GM23248 (cell line): ENCODE measurements at places on chromosomes 4 and X.

- peak; percentile 64 for DNase-seq
These were observed 691 bp upstream of the USP46 start for GRCh38 chr4:52659722-52660261.

DNA sequence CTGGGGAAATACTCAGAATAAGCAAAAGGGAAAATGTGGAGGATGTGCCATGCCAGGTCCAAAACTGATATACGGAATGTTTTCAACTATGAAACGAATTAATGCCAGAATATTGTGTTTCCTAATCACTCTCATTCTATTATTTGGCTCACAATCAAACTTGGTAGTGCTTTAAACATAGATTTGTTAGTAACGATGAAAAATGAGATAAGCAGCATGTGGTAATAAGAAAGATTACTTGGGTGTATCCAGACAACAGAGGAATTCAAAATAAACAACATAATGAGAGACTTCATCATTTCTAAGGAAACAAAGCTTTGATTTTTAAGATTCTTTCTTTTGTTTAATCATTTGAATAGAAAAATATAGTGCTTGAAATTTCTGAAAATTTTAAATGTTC, 237.3 kb downstream of the TACR3 start:
- peak; percentile 9 for DNase-seq

DNA sequence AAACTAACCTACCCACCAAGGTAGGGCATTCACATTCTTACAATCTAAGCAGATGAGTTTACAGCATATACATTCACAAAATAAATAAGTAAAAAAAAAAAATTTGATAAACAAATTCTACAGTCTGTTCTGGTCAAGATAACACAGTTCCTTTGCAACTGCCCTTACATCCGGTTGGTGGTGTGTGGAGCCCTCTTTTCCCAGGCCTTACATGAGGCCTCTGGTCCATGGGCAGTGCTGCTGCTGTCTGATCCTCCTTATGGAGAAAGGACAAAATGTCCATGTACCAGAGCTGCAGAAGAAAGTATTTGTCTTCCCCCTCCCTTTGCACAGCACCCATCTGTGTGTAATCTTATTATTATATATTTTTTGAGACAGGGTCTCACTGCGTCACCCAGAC, 2.2 kb upstream of the SEPTIN11 start:
- no peak for DNase-seq

DNA sequence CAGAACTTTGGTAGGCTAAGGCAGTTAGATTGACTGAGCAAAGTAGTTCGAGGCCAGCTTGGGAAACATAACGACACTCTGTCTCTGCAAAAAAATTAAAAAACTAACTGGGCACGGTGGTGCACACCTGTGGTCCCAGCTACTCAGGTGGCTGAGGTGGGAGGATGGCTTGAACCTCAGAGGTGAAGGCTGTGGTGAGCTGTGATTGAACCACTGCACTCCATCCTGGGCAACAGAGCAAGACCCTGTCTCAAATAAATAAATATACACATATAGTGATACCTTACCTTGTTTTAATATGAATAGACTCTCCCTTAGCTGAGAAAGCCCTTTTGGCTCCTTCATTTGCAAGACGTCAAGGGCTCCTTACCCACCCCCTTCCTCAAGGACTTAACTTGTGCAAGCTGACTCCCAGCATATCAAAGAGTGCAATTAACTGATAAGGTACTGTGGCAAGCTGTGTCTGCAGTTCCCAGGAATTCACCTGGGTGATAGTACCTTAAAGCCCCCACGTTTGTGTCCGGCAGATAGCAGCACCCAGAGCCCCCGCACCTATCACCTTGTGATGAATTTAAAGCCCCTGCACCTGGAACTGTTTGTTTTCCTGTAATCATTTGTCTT, 655.6 kb upstream of the GALNTL6 start:
- no peak for DNase-seq

GRCh38 chr4:173343832-173344397, 9.8 kb upstream of the HMGB2 start:
- no peak for DNase-seq

DNA sequence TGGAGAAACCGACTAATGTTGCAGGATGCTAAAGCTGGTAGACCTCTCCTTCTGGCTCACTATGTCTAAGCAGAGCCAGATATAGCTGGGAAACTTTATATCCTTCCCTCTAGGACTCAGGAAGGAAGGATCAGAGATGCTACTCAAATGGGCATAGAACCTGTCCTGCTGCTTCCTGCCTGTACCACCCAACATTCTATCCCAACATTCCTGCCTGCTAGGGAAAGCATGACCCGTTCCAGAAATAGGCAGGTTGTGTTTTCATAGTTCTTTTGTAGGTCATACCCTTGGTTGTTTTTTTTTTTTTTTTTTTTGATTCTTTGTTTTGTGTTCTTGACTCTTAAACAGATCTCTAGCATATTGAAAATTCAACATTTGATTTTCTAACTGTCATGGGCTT, 5.3 kb downstream of the NPNT start:
- DNase-seq, result no peak

DNA sequence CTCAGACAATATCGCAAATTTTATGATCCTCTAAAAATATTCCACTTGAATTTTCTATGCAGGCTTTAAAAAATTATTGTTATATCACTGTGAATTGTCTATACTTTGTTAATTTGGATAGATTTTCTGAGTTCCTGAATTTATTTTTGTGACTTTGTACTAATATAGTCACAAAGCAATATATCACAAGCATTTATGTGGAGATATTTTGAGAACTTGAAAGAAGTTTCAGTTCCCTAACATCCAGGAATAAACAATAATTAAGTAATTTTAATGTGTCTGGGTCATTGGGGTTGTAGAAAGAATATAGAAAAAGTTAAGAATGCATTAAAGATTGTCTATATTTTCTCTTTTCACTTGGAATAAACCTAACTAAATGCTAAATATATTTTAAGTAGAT, 32.0 kb downstream of the CXCL8 start:
- no peak for DNase-seq

- DNase-seq, result no peak
These were observed 32.3 kb downstream of the MCUB start for GRCh38 chr4:109592367-109592766.

DNA sequence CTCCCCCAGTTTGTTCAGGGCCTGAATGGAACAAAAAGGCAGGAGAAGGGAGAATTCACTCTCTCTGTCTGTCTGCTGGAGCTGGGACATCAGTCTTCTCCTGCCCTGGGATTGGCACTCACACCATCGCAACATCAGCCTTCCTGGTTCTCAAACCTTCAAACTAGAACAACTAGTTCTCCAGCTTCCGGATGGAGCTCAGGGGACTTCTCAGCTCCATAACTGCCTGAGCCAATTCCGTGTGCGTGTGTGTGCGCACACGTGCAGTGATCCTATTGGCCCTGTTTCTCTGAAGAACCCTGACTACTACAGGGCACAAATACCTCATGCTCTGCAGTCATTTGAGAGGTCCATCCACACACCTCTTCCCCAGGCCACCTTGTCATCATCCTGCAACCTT, 18.7 kb upstream of the MAN2B2 start:
- no peak for DNase-seq

- no peak for DNase-seq
These were observed 33.2 kb downstream of the SAT1 start for GRCh38 chrX:23816179-23816578.

DNA sequence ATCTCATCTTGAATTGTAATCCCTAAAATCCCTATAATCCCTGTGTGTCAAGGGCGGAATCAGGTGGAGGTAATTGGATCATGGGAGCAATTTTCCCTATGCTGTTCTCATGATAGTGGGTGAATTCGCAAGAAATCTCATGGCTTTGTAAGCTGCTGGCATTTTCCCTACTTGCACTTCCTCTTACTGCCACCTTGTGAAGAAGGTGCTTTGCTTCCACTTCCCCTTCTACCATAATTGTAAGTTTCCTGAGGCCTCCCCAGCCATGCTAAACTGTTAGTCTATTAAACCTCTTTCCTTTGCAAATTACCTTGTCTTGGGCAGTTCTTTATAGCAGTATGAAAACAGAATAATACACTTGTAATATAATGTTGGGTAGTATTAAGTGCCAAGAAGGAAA, 1087.4 kb upstream of the SLIT2 start:
- DNase-seq, result no peak

GRCh38 chr4:142718981-142719380, 127.1 kb downstream of the INPP4B start:
- DNase-seq, result no peak

DNA sequence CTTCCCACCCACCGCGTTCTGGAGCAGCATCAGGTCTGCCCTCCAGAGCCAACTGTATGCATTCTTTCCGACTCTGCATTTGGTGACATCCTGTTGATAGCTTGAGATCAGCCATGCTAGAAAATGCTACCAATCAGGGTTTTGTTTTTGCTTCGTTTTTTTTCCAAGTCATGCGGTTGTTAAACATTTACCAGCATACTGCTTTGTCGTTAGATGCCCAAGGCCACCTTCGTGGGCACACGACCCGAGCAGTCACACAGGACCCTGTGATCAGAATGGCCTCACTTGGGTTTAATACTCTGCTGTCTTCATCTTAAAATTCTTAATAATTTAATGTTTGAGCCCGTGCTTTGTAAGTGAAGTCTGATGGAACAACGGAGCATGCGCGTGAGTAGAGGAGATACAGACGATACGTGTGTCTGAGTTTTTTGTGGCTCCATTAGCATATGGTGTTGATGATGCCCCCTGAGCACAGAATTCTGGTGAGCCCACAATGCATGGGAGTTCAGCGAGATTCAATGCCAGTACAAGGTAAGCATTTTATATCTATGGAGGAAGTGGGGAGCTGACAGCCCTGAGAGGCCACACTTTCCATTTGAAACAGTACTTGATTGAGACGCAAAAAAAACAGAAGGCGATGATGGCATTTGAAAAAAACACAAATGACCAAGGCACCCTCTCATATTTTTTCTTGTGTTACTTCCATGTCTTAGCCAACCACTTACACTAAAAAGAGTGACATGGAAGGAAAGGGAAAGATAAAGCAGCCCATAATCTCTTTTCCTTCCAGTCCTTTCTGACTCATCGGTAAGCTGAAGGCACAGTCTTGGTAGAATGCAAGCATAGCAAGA, 323.6 kb downstream of the BCOR start:
- no peak for DNase-seq

GRCh38 chr4:138677748-138678147, 337.8 kb upstream of the NOCT start:
- no peak for DNase-seq

DNA sequence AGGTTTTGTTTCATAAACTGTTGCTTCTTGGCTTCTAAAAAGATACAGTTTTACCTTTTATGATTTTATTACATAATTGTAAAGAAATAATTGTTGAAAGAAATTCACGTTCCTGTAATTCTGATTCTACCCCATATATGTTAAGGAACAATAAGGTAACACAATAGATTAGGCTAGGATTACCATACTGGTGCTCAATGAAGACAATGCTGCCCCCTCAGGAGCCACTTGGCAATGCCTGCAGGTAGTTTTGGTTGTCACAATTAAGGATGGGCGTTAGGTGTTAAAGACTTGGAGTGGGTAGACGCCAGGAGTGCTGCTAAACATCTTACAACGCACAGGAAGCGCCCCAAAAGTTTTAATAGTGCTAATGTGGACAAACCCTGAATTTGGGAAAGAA, 133.2 kb downstream of the NLGN4X start:
- no peak for DNase-seq

DNA sequence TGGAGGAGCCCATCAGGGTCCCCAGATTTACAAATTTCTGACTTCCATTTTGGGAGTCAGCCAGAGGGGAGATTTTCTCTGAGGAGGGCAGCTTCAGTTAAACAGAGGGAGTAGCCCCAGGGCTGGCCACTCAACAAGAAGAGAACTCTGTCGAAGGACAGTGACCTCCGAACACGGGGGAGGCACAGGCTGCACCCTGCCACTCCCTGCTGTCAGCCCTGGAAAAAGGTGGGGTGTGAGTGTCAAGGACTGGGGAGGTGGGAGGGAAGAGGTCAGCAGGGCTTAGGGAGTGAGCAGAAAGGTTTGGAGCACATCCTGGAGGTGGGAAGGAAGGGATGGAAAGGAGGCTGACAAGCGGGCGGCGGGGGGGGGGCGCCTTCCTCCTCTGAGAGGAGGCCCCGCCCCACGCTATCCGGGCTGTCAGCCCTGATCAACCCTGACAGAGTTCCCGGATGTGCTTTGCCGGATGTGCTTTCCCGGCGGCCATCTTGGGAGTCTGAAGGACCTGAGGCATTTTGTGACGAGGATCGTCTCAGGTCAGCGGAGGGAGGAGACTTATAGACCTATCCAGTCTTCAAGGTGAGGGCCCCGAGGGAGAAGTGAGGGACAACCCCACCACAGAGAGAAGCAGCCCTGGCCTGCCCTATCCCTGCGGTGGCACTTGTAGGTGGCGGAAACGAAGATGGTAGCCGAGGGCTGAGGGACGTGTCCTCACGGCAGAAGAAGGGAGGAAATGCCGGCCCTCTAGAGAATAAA, at the start of gene MAGEC1:
MAGEC1 (plus strand) TSS at position 495 of the 756 bp plus-strand sequence. CDS start 1,179 bp downstream, outside the sequence.
- no peak for DNase-seq

DNA sequence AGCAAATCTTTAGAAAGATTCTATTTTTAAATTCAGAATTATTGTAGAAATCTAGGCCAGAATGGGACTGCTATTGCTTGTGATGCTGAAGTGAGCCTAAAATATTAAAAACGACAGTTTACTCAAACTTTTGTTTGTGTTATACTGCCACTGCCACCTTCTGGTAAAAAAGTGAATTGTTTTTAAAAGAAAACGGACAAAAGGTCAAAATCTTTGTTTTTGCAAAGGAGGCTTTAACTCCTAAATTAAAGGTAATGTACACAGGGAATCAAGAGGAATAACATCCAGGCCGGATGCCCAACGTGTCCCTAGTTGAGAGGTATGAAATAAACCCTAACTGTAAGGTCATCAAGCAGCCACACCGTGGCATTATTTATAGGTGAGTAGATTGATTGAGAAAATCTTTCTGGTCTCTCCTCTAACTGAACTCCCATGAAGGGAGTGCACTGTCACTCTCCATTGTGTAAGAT, 338.3 kb upstream of the GALNT7 start:
- peak; percentile 34 for DNase-seq

GRCh38 chr4:81152839-81153713, 61.9 kb downstream of the PRKG2 start:
- peak; percentile 4 for DNase-seq

- DNase-seq, result no peak
These were observed 89.9 kb downstream of the FTHL17 start for GRCh38 chrX:30981968-30982367.

DNA sequence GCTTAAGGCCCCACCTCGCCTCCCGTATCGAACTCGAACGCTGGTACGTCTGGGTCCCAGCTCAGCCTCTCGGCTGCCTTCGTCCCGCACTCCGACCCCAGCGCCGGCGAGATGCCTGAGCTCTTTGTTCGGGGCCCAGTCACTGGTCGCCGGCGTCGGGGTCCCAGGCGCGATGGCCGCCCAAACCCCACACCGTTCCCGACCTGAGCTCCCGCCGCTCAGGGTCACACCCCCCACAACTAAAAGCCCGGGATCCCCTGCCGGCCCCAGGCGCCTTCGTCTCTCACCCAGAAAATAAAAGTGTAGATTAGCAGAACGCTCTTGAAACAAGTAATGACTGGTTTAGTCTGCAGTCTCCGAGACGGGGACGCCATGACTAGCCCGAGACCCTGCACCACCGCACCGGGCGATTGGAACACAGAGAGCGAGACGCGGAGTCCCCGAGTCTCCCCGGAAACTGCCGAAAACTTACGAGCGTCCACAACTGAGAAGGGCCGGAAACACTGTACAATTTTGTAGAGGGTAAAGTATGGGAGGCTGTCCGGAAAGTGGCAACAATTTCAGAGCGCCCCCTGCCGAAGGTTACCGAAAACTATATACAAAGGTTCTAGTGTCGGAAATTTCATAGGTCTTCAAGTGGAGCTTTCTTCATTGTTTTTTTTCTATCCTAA, at the start of gene TSPAN6:
TSPAN6 (minus strand) TSS at position 486 of the 671 bp plus-strand sequence; CDS start at position 374, 112 bp downstream.
- peak; percentile 87 for DNase-seq

GRCh38 chrX:66676990-66677389, 38.1 kb upstream of the EDA2R start:
- peak; percentile 85 for DNase-seq

GRCh38 chr4:174449944-174450785, 72.1 kb downstream of the HPGD start:
- no peak for DNase-seq
